ENCODE measurements at places on chromosomes 16 and 17. TPM values are rescaled to one million over a fixed set of nuclear protein-coding genes. Genes with fewer than 3 reads are reported as not detected.

- no peak for DNase-seq
Measured at GRCh38 chr16:30761427-30761927, 385 bp downstream of the CFAP119 start.

DNA sequence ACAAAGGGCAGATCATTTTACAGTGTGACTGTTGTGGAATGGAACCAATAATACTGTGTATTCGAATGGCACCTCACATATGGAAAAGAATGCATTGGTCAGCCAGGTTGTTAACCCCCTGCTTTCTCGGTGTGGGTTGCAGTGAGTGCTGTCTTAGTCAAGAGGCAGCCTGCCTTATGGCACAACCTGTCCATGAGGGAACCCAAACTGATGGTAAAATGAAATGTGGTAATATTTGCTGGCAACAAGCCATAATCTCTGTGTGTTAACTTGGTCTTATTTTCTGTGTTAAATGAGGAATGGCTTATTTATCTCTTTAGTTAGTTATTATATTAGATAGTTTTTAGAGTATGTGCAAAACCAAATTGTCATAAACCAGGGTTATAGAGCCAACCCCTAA, 81.6 kb downstream of the TMC6 start:
- DNase-seq = no peak

- DNase-seq = no peak
Measured at GRCh38 chr16:49563666-49564065, 190.1 kb downstream of the C16orf78 start.

DNA sequence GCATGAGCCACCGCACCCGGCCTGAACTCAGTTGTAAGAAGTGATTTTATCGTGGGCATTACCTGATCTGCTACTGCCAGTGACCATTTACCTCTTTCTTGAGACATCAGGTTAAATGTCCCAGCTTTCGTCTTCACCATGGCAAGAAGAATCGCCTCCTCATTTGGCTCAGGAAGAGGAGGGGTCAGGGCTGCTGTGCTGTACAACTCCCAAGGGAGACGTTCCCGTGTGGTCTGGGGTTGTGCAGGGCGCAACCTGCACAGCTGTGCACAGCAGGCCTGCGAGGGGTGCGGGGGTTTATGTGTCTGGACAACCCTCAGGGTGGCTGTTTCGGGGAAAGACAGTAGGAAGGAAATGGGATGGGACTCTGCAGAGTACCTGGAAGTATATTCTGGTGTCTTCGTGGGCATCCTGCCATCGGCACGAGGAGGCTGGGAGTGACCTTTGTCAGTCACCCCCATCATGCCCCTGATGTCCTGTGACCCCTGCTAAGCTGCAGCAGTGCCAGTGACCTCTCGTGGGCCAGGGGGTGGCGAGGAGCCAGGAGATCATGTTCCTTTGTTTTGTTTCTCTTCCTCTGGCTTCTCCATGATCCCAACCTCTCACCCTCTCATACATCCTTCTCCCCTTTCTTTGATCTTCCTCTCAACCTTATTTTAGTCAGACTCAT, 27.3 kb downstream of the CIBAR2 start:
- no peak for DNase-seq

DNA sequence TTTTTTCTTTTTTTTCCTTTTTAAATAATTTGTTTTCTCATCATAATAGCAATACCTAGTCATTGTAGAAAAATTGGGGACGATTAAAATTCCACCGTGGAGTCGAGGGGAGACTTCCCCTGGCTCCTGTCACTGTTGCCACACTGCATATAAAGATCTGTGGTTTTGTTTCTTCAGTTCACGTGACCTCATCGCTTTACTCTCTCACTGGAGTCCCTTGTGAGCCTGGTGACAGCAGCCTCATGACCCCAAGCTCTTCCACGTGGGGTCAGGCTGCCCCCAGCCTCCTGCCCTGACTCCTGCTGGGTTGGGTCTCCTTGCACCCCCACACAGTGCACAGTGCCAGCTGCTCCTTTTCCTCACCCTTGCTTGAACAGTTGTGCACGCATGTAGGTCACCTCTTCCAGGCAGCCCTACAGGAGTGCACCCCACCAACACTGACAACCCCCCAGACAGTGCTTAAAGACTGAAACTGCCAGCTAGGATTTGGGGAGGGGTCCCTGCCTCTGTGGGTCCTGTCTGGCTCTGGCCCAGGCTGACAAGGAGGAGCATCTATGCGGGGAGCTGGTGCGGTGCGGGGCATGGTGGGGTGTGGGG, 7.3 kb upstream of the METRNL start:
- no peak for DNase-seq

GRCh38 chr17:32486701-32487472, at the start of gene CDK5R1:
Gene CDK5R1, plus strand, starts transcription at chr17:32486993. Its CDS starts 628 bp downstream, at chr17:32487621.
- peak; percentile 78 for DNase-seq

GRCh38 chr17:36529121-36529520, 5.5 kb downstream of the MYO19 start:
- no peak for DNase-seq

DNA sequence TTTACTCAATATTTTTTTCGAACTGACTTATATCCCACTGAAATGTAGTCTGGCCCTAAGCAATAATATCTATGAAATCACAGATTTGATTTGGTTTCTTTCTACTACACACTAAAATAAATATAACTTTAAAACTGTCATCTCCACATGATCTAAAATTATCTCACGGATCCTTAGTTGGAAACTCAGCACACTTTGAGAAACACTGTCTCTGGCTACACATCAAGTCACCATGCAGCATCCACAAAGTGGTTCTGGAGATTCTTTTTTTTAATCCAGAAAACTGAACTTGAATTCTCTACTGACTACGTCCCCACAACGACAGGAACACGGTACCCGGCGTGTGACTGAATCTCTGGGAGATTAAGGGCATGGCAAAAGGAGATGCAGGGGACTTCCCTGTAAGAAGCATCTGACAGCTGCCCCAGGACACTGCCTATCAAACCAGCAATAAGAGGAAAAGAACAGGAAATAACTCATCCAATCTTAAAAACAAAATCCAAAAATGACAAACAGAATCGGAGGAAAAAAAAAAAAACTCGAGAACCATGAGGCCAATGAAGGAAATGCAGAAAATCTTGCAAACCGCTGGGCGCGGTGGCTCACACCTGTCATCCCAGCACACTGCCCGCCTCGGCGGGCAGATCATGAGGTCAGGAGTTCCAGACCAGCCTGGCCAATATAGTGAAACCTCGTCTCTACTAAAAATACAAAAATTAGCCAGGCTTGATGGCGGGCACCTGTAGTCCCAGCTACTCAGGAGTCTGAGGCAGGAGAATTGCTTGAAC, 141.0 kb upstream of the RCVRN start:
- no peak for DNase-seq

GRCh38 chr17:66228887-66229782, at the start of gene APOH:
Gene APOH, minus strand, starts transcription at chr17:66229415. Its CDS starts 36 bp downstream, at chr17:66229379.
- no peak for DNase-seq

The FLYWCH1 gene
- total RNA-seq = 34.7 TPM

The TGFB1I1 gene
- total RNA-seq = 32.5 TPM

The FOXN1 gene
- 0.15 TPM for total RNA-seq

The CHST4 gene
- total RNA-seq = 0.27 TPM

The UTS2R gene
- total RNA-seq = not detected

Measured in lower lobe of right lung (tissue), 2 donors.